Stimulated activated CD4-positive, alpha-beta T cell treated with anti-CD3 and anti-CD28 coated beads, TNF-alpha, amount 100 ng/mL, for 1 hour (primary cell): ENCODE measurements at places on chromosomes 7 and 10.

- no peak for DNase-seq
Observed at GRCh38 chr10:784403-785088, 95.1 kb upstream of the DIP2C start.

- no peak for DNase-seq
Observed at GRCh38 chr7:123811056-123811455, 33.9 kb upstream of the HYAL4 start.

GRCh38 chr7:24757353-24758275, at the start of gene GSDME:
Gene GSDME (minus strand): TSS chr7:24757464. CDS start chr7:24749774, 7,690 bp downstream.
- DNase-seq, result no peak

- DNase-seq, result no peak
Observed at GRCh38 chr10:45627412-45628048, 45.0 kb downstream of the ZFAND4 start.

- DNase-seq, result no peak
Observed at GRCh38 chr10:35540296-35541164, 64.6 kb upstream of the GJD4 start.

GRCh38 chr10:55966101-55966500, 395.0 kb downstream of the ZWINT start:
- DNase-seq, result no peak

GRCh38 chr10:19097151-19097550, 48.5 kb downstream of the MALRD1 start:
- DNase-seq, result no peak

DNA sequence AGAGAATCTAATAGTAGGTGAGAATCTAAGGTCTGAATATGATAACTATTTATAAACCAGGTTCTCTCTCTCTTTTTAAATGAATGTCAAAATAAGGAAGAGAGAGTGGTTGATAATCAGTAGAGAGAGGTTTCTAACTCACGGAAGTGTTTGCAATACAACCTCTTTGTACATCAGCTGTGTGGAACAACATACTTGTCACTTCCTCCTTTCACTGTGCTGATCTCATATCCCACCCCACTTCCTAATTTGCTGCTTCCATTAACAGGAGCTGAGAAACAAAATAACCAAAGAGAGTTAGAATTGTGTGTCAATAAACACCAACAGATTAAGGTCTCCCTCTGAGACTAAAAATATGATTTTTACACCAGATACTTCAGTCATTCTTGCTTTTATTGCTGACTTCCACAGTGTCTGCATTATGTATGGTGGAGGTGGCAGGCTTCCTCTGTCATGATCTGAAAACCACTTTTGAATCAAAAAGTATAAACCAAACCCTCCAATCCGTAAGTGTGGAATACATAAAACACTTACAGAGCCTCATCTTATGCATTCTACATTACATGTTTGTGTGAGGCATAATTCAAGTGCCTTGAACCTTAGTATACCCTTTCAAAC, 25.0 kb downstream of the CACUL1 start:
- DNase-seq, result no peak

GRCh38 chr7:140304191-140304799, 94.0 kb downstream of the SLC37A3 start:
- no peak for DNase-seq

DNA sequence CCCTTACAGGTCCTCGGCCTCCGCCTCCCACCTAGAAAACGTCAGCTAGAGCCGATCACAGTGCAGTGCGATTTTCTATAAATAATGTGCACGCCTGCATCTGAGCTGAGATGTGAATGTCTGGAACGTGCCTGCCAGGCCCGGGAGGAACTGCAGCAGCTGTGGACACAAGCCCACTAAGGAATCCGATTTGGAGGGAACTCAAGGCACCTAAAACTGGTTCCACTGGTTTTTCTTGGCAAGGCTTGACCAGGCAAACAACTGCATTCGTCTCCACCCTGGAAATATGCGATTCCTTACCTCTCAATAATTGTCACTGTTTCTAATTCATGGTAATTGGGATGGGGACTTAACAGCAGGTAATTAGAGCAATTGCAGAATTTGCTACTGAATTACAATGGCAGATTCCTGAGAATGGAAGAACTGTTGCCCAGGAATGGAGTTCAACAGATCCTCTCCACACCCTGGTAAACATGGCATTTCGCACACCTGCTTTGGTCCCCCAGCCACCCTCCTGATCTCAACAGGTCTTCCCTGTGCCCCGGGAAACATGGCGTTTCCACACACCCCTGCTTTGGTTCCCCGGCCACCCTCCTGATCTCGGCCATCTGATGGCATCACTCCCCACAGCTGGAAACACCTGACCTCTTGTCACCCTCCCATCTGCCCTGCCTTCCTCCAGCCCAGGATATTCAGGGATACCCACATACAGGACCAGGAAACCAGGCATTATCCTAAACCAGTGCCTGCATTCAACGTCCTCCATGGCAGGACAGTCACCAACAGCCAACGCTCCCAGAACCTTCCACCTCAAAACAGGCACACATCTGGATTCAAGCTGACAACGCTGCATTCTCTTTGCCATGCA, 76.0 kb downstream of the DIP2C start:
- no peak for DNase-seq

- DNase-seq, result no peak
Observed at GRCh38 chr7:139648941-139649425, 125.5 kb downstream of the CLEC2L start.

DNA sequence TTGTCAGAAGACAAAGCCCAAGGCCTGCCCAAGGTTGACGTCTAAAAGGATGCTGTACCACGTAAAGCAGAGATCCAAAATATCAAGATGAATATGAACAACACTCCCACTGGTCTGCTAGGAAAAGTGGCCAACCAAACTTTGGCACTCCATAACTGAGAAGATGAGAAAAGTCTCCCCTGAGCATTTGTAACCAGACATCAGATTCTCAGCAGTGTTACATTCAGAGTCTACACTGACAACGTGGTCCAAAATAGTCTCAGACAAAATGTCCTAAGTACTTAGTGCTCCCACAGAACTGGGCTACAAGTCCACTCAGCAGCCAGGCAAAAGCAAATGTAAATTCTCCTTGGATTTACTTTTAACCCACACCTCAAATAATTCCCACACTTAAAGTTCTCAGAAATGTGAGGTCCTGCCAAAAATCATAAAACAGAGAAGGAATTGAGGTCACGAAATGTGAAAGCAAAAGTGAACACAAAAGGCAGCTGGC, 185.1 kb upstream of the NOBOX start:
- no peak for DNase-seq

- DNase-seq, result no peak
Observed at GRCh38 chr7:19530261-19530660, 178.6 kb downstream of the POLR1F start.

GRCh38 chr7:41438705-41439514, 264.0 kb downstream of the INHBA start:
- DNase-seq, result no peak

- no peak for DNase-seq
Observed at GRCh38 chr7:44390701-44391100, 65.3 kb upstream of the CAMK2B start.

- no peak for DNase-seq
Observed at GRCh38 chr7:13115157-13115772, 427.8 kb downstream of the ARL4A start.
